ENCODE measurements at places on chromosomes 16 and 17.

DNA sequence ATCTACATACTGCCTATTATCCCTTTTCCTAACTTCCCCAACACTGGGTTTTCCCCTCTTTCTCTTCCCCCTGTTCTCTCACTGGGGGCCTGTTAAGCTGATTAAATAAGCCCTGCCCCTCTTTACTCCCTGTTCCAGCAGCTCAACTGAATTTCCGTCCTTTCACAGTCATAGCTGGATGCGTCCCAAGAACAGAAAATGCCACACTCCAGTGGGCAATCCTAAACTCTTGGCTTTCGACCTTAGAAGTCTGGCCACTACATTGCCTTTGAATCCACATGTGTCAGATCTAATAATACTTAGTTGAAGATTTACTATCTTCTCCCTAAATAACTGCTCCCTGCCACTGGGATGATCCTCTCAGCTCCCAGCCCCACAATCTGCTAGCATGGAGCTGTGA, 34.5 kb downstream of the KCNJ16 start:
- H3K4me3 ChIP-seq = no peak overlapping the region
- ATAC-seq = no peak
- H3K4me1 ChIP-seq = no peaks in the 10 kb centered on the region
- no peak overlapping the region for H3K27ac ChIP-seq
- H3K27me3 ChIP-seq = peaks cover 11% of the 10 kb centered on the region
- H3K36me3 ChIP-seq = no peaks in the 10 kb centered on the region

GRCh38 chr17:49696233-49696761, 11.5 kb downstream of the SLC35B1 start:
- peak; percentile 97 for ATAC-seq
- peaks cover 29% of the 10 kb centered on the region for H3K4me1 ChIP-seq
- H3K4me3 ChIP-seq = no peak overlapping the region
- peaks cover 7% of the 10 kb centered on the region for H3K27me3 ChIP-seq

- H3K4me1 ChIP-seq = no peaks in the 10 kb centered on the region
- ATAC-seq = no peak
- no peak overlapping the region for H3K4me3 ChIP-seq
- no peaks in the 10 kb centered on the region for H3K36me3 ChIP-seq
- peaks cover 9% of the 10 kb centered on the region for H3K27me3 ChIP-seq
- no peak overlapping the region for H3K27ac ChIP-seq
These were observed 41.9 kb upstream of the NSRP1 start for GRCh38 chr17:30074730-30075129.

- no peak for ATAC-seq
- H3K27me3 ChIP-seq = peaks cover 7% of the 10 kb centered on the region
- H3K27ac ChIP-seq = no peak overlapping the region
- H3K4me3 ChIP-seq = no peak overlapping the region
These were observed 35.2 kb downstream of the GJC1 start for GRCh38 chr17:44794851-44795413.

GRCh38 chr17:13352747-13353415, 248.8 kb downstream of the HS3ST3A1 start:
- ATAC-seq = no peak
- H3K27me3 ChIP-seq = no peaks in the 10 kb centered on the region
- no peaks in the 10 kb centered on the region for H3K4me1 ChIP-seq
- H3K27ac ChIP-seq = no peak overlapping the region

DNA sequence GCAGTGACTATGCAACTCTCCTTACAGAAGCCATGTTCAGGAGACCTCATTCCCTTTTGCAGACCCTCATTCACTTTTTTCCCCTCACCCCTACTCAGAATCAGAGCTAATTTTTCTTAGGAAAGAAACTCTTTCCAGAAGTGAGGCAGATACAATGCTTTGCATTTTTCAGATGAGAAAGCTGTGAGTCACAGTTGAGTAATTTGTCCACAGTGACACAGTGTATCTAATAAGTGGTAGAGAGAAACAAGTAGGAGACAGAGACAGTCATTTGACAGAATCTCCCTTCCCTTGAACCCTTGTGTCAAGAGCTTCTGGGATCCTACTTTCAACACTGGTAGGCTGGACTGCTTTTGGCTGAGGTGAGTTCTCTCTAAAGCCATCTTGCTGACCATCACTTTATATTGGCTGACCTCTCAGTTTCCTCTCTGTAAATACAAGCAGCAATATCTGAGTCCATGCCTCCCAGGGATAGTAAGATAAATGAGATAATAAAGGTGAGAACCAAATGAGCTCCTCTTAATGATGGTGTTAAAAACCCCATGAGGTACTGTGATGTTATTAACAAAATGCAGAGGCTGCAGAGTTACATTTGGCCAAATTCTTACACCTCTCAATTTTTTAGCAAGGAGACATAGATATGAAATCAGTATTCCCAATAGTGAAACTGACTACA, 130.8 kb downstream of the CA10 start:
- H3K27me3 ChIP-seq = no peaks in the 10 kb centered on the region
- ATAC-seq = no peak
- H3K27ac ChIP-seq = no peak overlapping the region
- no peaks in the 10 kb centered on the region for H3K4me1 ChIP-seq
- H3K36me3 ChIP-seq = no peaks in the 10 kb centered on the region
- H3K4me3 ChIP-seq = no peak overlapping the region

GRCh38 chr17:63246344-63246743, 199.8 kb downstream of the CYB561 start:
- ATAC-seq = no peak
- no peaks in the 10 kb centered on the region for H3K4me1 ChIP-seq
- peaks cover 12% of the 10 kb centered on the region for H3K36me3 ChIP-seq
- H3K27ac ChIP-seq = no peak overlapping the region
- no peak overlapping the region for H3K4me3 ChIP-seq

- no peak overlapping the region for H3K27ac ChIP-seq
- ATAC-seq = no peak
- H3K4me1 ChIP-seq = no peaks in the 10 kb centered on the region
- H3K36me3 ChIP-seq = no peaks in the 10 kb centered on the region
- H3K4me3 ChIP-seq = no peak overlapping the region
These were observed 23.6 kb upstream of the SMURF2 start for GRCh38 chr17:64685705-64686104.

- peaks cover 35% of the 10 kb centered on the region for H3K4me1 ChIP-seq
- peak; percentile 22 for ATAC-seq
- no peaks in the 10 kb centered on the region for H3K27me3 ChIP-seq
- H3K4me3 ChIP-seq = no peak overlapping the region
- peaks cover 24% of the 10 kb centered on the region for H3K36me3 ChIP-seq
- peak overlapping the region; percentile 1 for H3K27ac ChIP-seq
These were observed 2.9 kb downstream of the CDIP1 start for GRCh38 chr16:4535627-4536108.

GRCh38 chr17:8212312-8213180, 2.2 kb upstream of the AURKB start:
- H3K4me1 ChIP-seq = peaks cover 21% of the 10 kb centered on the region
- H3K27me3 ChIP-seq = no peaks in the 10 kb centered on the region
- no peaks in the 10 kb centered on the region for H3K36me3 ChIP-seq
- no peak for ATAC-seq

GRCh38 chr17:64004218-64004770, 6.1 kb downstream of the PRR29 start:
- H3K4me3 ChIP-seq = no peak overlapping the region
- H3K4me1 ChIP-seq = peaks cover 36% of the 10 kb centered on the region
- H3K36me3 ChIP-seq = peaks cover 39% of the 10 kb centered on the region
- no peak for ATAC-seq
- peaks cover 14% of the 10 kb centered on the region for H3K27me3 ChIP-seq

- no peak for ATAC-seq
- H3K4me3 ChIP-seq = no peak overlapping the region
- no peaks in the 10 kb centered on the region for H3K36me3 ChIP-seq
- H3K4me1 ChIP-seq = no peaks in the 10 kb centered on the region
- H3K27me3 ChIP-seq = no peaks in the 10 kb centered on the region
These were observed 515.0 kb upstream of the SALL1 start for GRCh38 chr16:51666074-51666473.

GRCh38 chr16:9070254-9070653, 21.2 kb upstream of the HAPSTR1 start:
- peaks cover 6% of the 10 kb centered on the region for H3K4me1 ChIP-seq
- no peaks in the 10 kb centered on the region for H3K27me3 ChIP-seq
- no peak overlapping the region for H3K4me3 ChIP-seq
- no peak for ATAC-seq
- no peak overlapping the region for H3K27ac ChIP-seq
- no peaks in the 10 kb centered on the region for H3K36me3 ChIP-seq

DNA sequence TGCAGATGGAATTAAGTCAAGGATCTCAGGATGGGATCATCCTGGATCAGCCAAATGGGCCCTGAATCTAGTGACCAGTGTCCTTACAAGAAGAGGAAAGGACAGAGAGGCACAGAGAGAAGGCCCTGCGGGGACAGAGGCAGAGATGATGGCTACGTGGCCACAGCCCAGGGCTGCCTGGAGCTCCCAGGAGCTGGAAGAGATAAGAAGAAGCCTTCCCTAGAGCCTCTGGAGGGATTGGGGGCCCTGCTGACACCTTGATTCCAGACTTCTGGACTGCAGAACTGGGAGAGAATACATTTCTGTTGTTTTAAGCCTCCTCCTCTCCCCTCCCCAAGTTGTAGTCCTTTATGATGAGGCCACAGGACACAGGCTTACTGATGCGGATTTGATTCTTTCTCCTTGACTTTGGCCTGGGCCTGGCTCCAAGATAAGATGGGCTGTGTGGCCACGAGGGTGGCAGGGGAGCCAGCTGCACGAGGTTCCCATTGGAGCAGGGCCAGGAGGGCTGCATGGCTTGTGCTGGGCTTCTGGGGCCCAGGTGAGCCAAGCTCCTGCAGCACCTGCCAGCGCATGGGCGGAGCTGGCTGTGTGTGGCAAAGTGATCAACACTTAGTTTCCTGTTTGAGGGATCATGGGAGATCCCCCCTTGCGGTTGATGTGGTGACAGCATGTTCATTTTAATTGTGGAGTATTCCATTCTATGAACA, 146.1 kb downstream of the IRF8 start:
- H3K4me3 ChIP-seq = no peak overlapping the region
- H3K27me3 ChIP-seq = peaks cover 83% of the 10 kb centered on the region
- H3K4me1 ChIP-seq = peaks cover 13% of the 10 kb centered on the region
- H3K27ac ChIP-seq = no peak overlapping the region

GRCh38 chr16:81106826-81107503, 10.8 kb upstream of the GCSH start:
- no peak overlapping the region for H3K4me3 ChIP-seq
- no peak for ATAC-seq
- peaks cover 60% of the 10 kb centered on the region for H3K27me3 ChIP-seq
- H3K4me1 ChIP-seq = no peaks in the 10 kb centered on the region

- H3K36me3 ChIP-seq = peaks cover 29% of the 10 kb centered on the region
- H3K27ac ChIP-seq = no peak overlapping the region
- H3K4me3 ChIP-seq = no peak overlapping the region
- no peak for ATAC-seq
- H3K27me3 ChIP-seq = no peaks in the 10 kb centered on the region
These were observed 1.7 kb upstream of the ALOX12 start for GRCh38 chr17:6994118-6994598.

DNA sequence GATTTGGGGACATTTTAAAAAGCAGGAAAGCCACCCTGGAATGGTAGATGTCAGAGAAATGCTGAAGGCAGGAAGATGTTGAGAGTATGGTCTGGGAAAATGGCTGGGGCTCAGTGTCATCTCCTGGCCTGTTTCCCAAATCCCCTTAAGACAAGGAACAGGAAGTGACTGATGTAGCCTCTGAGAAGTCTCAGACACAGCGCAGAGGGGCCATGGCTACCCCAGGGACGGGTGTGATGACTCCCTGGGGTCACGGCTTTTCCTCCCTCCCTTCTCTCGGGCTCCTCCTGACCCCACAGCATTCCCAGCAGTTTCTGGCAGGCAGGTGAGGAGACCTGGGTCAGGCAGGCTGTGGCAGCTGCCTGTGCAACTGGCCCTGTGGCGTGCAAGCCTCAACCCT, 45.4 kb downstream of the RAP1GAP2 start:
- ATAC-seq = no peak
- no peak overlapping the region for H3K27ac ChIP-seq
- peaks cover 55% of the 10 kb centered on the region for H3K27me3 ChIP-seq

- H3K4me1 ChIP-seq = peaks cover 58% of the 10 kb centered on the region
- no peak overlapping the region for H3K4me3 ChIP-seq
- ATAC-seq = no peak
These were observed 36.3 kb downstream of the GLG1 start for GRCh38 chr16:74570412-74571301.

- no peaks in the 10 kb centered on the region for H3K36me3 ChIP-seq
- no peak for ATAC-seq
- H3K27me3 ChIP-seq = peaks cover 19% of the 10 kb centered on the region
- H3K27ac ChIP-seq = no peak overlapping the region
- no peaks in the 10 kb centered on the region for H3K4me1 ChIP-seq
- no peak overlapping the region for H3K4me3 ChIP-seq
These were observed 20.6 kb upstream of the MAPT start for GRCh38 chr17:45873728-45874127.

- peak; percentile 49 for ATAC-seq
- H3K4me1 ChIP-seq = peaks cover 93% of the 10 kb centered on the region
- H3K27me3 ChIP-seq = no peaks in the 10 kb centered on the region
- H3K36me3 ChIP-seq = peaks cover 17% of the 10 kb centered on the region
- peak overlapping the region; percentile 65 for H3K4me3 ChIP-seq
These were observed 5.4 kb downstream of the PGS1 start for GRCh38 chr17:78383725-78384471.

- no peak overlapping the region for H3K4me3 ChIP-seq
- no peak for ATAC-seq
- H3K27me3 ChIP-seq = peaks cover 63% of the 10 kb centered on the region
- no peaks in the 10 kb centered on the region for H3K4me1 ChIP-seq
- no peak overlapping the region for H3K27ac ChIP-seq
These were observed 32.9 kb upstream of the GOSR2 start for GRCh38 chr17:46889992-46890564.

DNA sequence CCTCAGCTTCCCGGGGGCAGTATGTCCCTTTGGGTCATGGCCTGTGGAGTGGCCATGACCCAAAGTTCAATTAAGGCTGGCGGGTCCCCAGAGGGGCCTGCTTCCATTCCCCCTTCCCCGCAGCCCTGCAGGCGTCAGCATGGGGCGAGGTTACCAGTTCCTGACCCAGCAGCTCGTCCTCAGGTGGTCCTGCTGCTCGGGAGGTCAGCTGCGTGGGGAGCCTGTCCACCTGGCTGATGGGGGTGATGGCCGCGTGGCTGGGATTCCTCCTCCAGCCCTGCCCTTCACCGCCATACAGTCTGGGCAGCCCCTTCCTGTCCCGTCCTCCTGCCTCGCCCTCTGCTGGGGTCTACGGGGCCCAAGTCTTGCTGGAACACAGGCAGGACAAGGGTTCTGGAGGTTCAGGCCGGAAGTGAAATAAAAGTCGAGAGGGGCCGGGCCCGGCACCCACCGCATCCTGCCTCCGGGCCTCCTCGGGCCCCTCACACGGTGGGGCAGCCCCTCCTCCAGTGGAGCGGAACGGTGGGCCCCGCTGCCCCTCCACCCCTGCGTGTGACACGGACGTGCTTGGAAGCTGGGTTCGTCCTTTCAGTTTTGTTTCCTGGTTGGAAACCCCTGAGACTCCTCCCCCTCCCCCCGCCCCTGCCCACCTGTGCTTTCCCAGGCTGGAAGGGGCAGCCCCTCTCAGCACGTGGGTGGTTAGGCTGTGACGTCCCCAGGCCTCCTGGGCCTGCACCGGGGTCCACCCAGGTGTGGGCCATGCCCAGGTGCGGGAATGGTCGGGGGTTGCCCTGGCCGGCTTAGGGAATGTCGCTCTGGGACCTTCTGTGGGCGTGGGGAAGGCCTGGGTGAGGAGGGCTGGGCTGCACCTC, 6.8 kb downstream of the UBALD2 start:
- H3K27ac ChIP-seq = peak overlapping the region; percentile 80
- peaks cover 93% of the 10 kb centered on the region for H3K4me1 ChIP-seq
- peak; percentile 74 for ATAC-seq
